ENCODE measurements at places on chromosomes 4 and X. TPM values are rescaled to one million over a fixed set of nuclear protein-coding genes. Genes with fewer than 3 reads are reported as not detected.

Gene GAGE12C
- total RNA-seq, result not detected

Gene MMRN1
- not detected for total RNA-seq

Gene FRMD7
- not detected for total RNA-seq

Gene SSX4
- total RNA-seq, result not detected

Gene RHOXF2
- not detected for total RNA-seq

Gene PCDH18
- not detected for total RNA-seq

Gene TRIM2
- 0.89 TPM for total RNA-seq

Gene LINC00632
- total RNA-seq, result 1.3 TPM

Gene TEX11
- not detected for total RNA-seq

Gene PRDM8
- total RNA-seq, result 0.27 TPM

Gene SASH3
- not detected for total RNA-seq

Gene PAK3
- not detected for total RNA-seq

Gene NOX1
- not detected for total RNA-seq

Gene IL9R
- 0.19 TPM for total RNA-seq

Gene TENM3
- 1.8 TPM for total RNA-seq

Gene IL21
- not detected for total RNA-seq

Gene H2BW2
- total RNA-seq, result not detected

Gene EXOC1L
- not detected for total RNA-seq

Gene CXorf49
- not detected for total RNA-seq

Gene HOPX
- not detected for total RNA-seq

Gene CPZ
- not detected for total RNA-seq

Gene HTN3
- total RNA-seq, result not detected

Gene MAOA
- 0.61 TPM for total RNA-seq

Gene HSFX3
- not detected for total RNA-seq

Gene CXCL3
- 3.8 TPM for total RNA-seq

Gene TKTL2
- total RNA-seq, result not detected

Gene SGMS2
- 29.3 TPM for total RNA-seq

Gene SATL1
- total RNA-seq, result not detected

Gene BMX
- not detected for total RNA-seq

Gene NAA15
- 26.7 TPM for total RNA-seq

Gene ANKRD17
- total RNA-seq, result 24.6 TPM
